ENCODE measurements at places on chromosomes 11 and 22. TPM values are rescaled to one million over a fixed set of nuclear protein-coding genes. Genes with fewer than 3 reads are reported as not detected.

DNA sequence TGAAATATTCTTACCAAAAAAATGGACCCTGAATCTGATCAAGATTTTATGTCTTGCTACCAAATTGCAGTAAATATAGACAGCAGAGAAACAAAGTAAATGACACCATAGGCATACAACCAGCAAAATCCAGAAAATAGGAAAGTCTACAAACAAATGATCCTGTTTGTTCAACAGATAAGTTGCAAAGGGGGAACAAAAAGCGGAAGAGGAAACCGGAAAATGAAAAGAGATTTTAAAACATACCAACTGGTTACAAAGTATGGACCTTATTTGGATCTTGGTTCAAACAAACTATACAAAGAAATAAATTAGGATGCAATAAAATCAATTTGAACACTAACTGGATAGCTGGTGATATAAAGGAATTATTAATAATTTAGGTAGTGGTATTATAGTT lies 92.0 kb downstream of the TMPRSS5 start:
- no peak for DNase-seq

DNA sequence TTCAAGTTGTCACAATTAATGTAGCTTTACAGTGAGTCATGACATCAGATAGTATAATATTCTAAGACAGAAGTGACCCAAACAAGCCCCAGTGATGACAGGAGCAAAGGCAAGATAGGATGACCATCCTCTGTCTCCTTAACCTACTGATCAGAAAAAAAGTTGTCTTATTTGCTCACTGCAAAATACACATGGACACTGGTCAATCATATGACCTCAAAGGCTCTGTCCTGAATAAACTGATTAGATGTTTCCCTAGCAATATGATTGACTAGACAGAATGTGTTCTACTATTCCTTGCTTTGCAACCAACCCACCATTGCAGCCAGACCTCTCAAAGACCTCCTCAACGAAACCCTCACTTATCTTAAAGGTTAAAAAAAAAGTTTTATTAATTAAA lies 117.4 kb downstream of the SYN3 start:
- no peak for DNase-seq

GRCh38 chr11:82560836-82561235 lies 172.8 kb downstream of the FAM181B start:
- no peak for DNase-seq

DNA sequence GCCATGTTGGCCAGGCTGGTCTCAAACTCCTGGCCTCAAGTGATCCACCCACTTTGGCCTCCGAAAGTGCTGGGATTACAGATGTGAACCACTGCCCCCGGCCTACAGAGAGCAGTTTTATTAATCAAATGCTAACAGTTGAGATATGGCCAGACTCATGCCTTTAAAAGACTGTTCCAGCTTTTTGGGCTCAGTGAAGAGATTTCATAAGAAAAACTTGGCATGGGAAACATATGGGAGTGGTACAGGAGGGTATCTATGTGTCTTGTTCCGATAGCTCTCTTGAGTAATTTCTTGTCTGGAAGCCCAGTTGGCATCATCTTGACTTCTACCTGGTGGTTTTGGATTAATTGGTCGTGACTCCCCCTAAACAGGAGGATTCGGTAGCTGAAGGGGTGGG lies 8.2 kb upstream of the SLC37A4 start:
- DNase-seq = no peak

DNA sequence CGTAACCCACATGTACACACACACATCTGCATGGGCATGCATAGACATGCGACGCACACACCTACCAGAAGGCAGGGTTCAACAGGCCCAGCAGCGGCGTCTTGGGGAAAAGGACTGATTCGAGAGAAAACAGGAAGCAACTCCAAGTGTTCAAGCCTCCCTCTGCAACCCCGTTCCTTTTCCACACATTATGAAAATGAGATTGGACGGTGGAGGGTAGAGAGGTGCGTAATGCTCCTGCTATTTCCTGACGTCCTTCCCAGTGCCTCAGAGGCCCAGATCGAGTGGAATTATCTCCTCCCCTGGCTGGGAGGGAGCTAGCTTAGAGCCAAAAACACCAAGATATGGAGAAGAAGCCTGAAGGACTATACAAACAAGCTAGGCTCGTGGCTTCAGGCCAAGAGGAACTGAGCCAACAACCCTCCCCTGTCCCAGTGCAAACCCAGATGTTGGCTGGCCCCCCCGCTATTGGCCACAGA lies 289.2 kb downstream of the MN1 start:
- no peak for DNase-seq

DNA sequence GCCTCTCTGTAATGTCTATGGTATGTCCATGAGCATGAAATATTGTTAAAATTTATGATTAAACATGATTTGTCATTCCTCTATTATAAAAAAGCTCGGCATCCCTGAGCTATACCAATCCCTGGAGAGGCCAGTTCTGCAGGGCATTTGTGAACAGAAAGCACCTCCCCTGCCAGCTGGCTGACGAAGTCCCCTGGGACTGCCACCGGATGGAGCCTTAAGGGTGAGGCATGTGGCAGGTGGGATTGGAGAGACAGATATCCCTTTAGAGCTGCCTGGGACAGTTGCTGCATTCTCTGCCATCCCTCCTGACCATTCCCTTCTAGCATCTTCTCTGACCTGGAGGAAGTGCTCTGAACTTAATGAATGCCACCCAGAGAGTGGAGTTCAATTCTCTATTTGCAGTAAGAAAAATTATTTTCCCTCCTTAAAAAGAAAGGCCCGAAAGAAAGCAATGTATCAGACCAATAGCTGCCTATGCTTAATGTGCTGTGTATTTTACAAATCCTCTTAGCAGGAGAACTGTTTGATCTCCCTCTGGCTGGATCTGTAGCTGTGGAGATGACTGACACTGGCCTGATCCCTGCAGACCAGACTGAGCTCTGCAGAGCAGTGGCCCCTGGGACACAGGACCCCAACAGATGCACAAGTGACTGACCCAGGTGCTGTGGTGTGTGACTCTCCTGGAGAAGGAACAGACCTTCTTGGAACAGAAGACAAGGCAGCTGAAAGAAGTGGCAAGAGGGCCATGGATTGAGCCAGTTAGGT lies 219.0 kb upstream of the NAV2 start:
- DNase-seq = no peak

- DNase-seq = no peak
These were observed 8.3 kb upstream of the DLAT start for GRCh38 chr11:112016765-112017376.

GRCh38 chr11:73158356-73159051 lies 16.4 kb upstream of the FCHSD2 start:
- DNase-seq = no peak

DNA sequence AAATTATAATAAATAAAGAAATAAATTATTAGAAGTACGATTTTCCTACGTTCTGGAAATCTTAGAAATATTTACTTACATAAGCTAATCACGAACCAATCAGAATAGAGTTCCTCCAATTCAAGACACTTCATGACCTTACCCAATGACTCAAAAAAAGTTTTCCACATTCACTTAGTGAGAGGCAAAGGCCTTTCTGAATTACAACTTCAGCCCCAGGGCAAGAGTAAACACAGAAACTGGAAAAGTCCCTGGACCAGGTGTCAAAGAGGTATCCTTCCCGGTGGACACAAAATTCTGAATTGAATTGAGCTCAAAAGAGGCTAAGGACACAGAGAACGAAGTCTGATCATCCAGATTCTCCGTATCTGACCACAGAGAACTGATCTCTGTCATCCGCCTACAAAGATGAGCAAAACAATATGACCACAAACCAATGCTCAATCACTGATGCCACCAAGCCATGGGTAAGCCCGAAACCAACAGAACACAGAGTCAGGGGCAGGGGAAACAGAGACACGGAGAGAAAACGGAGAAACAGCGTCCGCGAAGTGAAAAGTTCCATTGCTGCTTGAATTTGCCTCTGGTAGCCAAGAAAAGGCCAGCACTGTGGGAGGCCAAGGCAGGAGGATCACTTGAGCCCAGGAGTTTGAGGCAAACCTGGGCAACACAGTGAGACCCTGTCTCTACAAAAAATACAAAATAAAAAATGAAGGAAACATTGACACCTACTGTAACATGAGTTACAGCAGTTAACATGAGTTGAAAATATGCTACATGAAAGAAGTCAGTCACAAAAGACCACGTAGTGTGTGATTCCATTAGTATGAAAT lies 6.8 kb downstream of the BID start:
- DNase-seq = no peak

- DNase-seq = no peak
These were observed 8.7 kb downstream of the TEAD1 start for GRCh38 chr11:12682737-12683500.

The TLCD5 gene
- 0.42 TPM for total RNA-seq

The MUC5AC gene
- not detected for total RNA-seq

The SYT12 gene
- not detected for total RNA-seq

The KCNJ1 gene
- total RNA-seq = not detected

The CACNA1I gene
- total RNA-seq = 10.6 TPM

The OR4C6 gene
- total RNA-seq = not detected

Measured in CD4-positive, CD25-positive, alpha-beta regulatory T cell (primary cell).